ENCODE measurements at places on chromosomes 5 and 9.
A peak's percentile ranks its signal among the peaks of the same experiment; 100 is the strongest.

GRCh38 chr9:93898502-93899426, 56.4 kb downstream of the BARX1 start:
- no peak for DNase-seq

DNA sequence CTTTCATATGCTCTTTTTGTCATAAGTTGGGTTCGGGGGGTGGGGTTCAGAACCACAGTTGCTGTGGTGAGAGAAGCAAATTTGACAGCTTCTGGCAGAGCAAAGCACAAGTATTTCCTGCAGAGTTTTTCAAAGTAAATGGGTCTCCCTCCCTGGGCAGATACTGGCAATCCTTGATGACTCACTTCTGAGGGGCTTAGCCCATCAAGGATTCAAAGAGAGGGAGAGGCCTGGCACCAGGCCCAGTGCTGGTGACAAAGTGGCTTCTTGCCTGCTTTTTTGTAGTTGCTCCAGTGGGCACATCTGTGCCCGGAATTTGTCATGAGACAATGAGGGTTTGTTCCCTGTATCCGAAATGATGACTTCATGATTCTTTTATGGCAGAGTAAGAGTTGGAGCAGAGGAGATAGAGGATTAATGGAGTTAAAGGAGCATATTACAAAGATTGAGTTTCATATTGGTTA, 46.6 kb upstream of the TNC start:
- DNase-seq = no peak

DNA sequence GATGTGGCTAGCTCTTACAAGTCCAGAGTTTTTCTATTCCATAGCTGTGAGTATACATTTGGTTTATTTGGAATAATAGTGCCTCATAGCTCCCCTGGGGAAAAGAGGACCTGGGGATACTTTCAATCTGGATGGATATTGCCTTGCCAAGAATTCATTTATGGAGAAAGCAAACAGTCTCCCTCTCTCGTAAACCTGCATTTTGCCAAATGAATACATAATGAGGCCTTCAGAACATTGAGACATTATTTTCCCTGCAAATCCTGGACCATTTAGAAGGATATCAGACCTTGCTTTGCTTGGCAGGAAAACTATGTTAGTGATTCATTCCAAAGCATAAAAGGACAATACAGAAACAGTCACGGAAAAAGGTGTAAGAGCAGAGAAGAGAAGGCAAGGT, 569.6 kb upstream of the BRINP1 start:
- no peak for DNase-seq

DNA sequence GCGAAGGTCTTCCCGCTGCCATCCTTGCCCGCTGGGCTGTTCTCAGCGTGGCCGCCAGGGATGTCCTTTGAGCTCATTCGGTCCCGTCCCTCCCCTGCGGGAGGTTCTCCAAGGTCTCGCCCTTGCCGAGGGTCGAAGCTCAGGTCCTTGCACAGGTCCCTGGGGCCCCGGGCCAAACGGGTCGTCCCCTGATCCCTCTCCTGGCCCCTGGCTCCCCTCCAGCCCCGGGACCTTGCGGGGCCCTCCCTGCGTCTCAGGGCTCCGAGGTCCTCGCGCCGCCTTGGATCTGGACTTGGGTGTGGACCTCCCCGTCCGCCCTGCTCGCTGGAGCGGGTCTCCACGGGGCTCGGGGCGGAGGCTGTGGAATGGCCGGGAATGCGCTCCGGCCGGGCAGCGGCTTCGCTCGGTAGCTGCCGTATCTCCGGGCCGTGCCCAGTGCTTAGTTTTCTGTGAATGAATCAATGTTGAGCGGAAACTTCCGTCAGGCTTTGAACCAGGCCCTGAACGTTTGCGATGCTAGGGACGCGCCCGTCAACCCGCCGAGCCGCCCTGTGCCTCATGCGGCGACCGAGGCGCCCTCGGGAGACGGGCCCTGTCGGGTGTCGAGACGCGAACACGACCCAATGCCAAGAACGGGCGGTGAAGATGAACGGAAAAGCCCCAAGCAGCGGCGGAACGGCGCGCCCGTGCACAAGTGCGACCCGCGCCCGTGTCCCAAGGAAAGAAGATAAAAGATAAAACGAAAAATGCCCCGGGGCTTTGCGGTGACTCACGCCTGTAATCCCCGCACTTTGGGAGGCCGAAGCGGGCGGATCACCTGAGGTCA, 780 bp downstream of the RNU6ATAC start:
- peak; percentile 69 for DNase-seq

DNA sequence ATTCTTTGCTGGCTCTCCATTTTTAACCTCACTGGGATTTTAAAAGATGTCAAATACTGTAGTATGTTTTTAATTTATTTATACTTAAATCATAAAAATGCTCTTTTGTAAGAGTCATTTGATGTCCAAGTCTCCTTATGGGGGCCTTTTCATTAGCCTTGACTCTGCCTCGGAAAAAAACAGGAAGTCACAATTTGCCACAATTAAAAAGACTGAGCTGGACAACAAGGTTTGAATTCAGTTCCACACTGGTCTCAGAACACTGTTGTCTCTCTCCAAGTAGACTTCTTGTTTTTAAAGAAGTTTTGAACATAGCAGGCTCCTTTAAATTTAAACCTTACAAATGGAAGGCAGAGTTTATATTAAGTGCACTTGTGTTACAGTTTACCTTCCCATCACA, 444.2 kb downstream of the ACTL7B start:
- no peak for DNase-seq

- DNase-seq = no peak
These were observed 32.5 kb upstream of the TIFAB start for GRCh38 chr5:135484674-135485086.

DNA sequence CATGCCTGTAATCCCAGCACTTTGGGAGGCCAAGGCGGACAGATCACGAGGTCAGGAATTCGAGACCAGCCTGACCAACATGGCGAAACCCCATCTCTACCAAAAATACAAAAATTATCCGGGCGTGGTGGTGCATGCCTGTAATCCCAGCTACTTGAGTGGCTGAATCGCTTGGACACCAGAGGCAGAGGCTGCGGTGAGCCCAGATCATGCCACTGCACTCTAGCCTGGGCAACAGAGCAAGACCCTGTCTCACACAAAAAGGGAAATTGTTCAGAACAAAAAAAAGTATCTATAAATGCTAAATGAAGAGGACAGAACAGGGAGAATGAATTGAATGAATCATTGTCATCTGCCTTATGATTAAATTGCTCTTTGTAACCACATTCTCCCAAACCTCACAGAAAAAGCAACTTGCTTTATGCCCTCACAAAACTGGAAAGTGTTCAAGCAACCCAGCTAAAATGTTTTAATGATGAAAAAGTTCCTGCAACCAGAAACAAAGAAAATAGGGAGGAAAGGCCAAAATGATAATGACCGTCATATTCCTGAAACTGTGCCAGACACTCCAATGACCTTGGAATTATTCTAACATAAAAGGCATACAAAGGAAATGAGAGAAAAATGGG, 83.7 kb downstream of the SERINC5 start:
- no peak for DNase-seq

DNA sequence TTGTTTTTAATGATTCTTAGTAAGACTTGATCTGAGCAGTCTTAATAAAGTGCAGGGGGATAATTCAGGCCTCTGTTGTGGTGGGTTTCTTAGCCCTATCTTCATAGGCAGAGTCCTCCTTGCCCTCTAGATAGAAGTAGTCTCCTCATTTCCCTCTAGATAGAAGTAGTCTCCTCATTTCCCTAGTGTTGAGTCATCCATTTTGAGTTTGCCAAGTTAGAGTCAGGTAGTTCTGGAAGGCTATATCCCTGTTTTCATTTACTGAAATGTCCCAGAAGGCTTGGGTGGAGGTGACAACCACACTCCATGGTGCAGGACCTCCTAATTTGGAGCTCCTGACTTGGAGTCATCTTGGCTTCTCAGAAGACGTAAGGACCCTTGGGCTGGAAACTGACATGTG, 384.6 kb downstream of the MLLT3 start:
- DNase-seq = no peak

- DNase-seq = no peak
These were observed 142.8 kb downstream of the GADD45G start for GRCh38 chr9:89747596-89747995.

- DNase-seq = no peak
These were observed 99.8 kb downstream of the EFNA5 start for GRCh38 chr5:107570805-107571531.

- DNase-seq = no peak
These were observed 28.7 kb downstream of the LCP2 start for GRCh38 chr5:170268884-170269283.

GRCh38 chr5:97627272-97627671, 444.2 kb upstream of the RIOK2 start:
- no peak for DNase-seq

GRCh38 chr5:117731446-117731845, 1156.8 kb upstream of the SEMA6A start:
- DNase-seq = no peak

DNA sequence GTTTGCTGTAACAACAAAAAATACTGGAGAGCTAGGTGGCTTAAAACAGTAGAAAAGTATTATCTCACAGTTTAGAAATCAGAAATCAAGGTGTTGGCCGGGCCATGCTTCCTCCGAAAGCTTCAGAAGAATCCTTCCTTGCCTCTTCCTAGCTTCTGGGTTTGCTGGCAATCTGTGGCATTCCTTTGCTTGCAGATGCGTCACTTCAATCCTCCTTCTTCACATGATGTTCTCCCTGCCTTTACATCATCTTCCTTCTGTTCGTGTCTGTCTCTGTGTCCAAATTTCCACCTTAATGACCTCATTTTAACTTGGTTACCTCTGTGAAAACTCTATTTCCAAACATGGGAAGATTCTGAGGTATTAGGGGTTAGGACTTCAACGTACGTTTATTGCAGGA, 90.4 kb upstream of the CHD1 start:
- no peak for DNase-seq

DNA sequence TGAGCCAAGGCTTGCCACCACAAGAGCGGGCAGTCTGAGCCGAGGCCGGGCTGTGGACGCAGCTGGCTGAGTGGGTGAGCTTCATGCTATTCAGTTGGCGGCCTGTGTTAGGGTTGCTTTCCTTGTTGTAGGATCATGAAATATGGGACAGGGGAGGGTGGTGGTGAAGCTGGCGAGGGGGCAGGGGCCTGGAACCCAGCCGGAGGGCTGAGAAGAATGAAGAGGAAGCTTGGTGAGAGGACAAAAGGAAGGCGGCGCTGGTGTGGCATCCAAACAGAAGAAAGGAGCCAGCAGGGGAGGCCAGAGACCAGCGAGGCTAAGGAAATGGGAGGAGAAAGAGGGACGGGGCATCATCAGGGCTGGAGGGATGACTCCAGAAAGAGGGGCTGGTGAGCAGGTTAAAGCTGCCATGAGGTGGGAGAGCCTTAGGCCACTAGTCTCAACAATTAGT, 18.3 kb downstream of the RALGPS1 start:
- no peak for DNase-seq

GRCh38 chr9:92617951-92618510, 51.9 kb downstream of the IPPK start:
- no peak for DNase-seq

DNA sequence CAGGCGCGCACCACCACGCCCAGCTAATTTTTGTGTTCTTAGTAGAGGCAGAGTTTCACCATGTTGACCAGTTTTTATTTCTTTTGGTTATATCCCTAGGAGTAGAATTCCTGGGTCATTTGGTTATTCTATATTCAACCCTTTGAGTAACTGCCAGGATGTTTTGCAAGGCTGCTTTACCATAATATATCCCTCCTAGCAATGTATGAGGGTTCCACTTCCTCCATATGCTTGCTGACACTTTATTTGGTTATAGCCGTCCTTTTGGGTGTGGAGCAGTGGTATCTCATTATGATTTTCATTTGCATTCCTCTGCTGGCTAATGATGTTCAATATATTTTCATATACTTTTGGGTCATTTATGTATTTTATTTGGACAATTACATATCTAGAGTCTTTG, 81.2 kb downstream of the RAB24 start:
- DNase-seq = no peak

DNA sequence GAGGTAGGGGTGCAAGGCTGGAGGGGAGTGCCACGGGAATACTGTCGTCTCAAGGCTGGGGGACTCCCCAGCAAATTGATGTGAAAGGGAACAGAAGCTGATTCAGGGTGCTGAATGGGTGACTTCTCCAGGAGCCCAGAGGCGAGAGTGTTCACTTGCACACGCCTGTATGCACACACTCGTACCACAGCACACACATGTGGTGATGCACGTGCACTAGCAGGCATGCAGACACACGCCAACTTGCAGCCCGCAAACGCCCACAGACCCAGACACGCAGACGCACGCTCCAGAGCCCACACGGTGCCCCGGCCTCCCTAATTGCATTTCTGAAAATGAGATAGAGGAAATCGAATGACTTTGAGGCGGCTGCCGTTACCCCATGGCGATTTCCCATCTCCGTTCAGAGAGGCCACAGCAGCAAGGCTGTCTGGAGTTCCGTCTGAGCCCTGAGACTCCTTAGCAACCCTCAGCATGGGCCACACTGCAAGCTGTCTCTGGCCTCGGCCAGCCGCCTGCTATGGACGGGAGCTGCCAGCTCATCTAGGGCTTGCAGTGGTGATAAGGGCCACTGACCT, 9.1 kb upstream of the ADAMTS2 start:
- no peak for DNase-seq

- DNase-seq = no peak
These were observed 40.3 kb upstream of the GLRX start for GRCh38 chr5:95862671-95863382.

DNA sequence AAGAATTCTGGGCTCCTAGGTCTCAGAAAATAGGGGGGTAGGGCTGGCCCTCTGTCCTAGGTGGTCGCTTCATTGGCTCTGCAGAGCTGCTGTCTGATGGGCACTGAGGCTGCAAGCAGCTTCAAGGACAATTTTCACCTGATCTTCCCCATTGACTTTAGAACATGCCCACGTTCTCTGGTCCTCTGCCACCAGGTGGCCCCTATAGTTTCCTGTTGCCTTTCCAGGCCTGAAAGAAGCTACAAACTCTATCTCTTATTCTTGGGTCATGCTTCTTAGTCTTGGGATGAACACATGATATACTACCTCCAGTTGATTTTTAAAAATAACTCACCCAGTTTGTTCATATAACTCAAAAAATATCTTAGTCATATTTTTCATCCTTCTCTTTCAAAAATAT, 26.3 kb downstream of the SPZ1 start:
- DNase-seq = peak; percentile 5

DNA sequence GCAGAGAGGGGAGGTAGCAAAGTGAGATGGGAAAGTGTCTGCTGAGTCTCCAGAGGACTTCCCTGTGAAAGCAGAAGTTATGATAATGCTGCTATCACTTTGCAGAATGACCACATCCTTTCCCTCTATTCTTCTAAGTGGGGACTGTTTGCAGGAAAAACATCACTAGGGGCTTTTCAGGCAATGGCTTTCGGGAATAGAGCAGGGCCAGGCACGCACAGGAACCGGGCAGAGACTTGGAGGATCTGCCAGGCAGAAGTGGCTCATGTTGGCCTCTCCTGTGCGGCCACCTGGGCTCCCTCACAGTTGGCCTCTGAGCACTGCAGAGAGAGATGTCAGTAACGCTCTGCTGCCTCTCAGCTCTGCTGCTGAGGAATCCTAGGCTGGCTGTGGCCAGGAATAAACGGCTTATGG, 214.7 kb downstream of the MAST4 start:
- no peak for DNase-seq

- DNase-seq = no peak
These were observed 861 bp downstream of the NTRK2 start for GRCh38 chr9:84670138-84671041.

GRCh38 chr5:106418196-106418595, 1252.5 kb downstream of the EFNA5 start:
- DNase-seq = no peak
